ENCODE measurements at places on chromosomes 12 and 14.

DNA sequence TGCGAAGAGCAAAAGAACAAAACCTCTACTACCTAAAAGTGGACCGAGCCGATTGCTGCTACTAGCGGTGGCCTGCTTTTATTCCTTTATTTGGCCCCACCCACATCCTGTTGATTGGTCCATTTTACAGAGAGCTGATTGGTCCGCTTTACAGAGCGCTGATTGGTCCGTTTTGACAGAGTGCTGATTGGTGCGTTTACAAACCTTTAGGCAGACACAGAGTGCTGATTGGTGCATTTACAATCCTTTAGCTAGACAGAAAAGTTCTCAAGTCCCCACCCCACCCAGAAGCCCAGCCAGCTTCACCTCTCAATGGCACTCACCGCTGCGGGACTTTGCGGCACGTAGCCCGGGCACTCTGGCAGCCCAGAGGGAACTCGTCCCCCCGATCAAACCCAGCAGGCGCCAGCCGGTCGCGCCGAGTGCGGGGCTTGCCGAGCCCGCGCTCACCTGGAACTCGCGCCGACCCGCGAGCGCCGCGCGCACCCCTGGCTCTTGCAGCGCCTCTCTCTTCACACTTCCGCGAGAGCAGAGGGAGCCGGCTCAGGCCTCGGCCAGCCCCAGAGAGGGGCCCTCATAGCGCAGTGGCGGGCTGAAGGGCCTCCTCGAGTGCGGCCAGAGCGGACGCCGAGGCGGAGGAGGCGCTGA is 8.7 kb upstream of the FGD4 start:
- DNase-seq, result peak; percentile 9

- no peak for DNase-seq
These were observed 61.1 kb upstream of the GALNT9 start for GRCh38 chr12:132390287-132391076.

DNA sequence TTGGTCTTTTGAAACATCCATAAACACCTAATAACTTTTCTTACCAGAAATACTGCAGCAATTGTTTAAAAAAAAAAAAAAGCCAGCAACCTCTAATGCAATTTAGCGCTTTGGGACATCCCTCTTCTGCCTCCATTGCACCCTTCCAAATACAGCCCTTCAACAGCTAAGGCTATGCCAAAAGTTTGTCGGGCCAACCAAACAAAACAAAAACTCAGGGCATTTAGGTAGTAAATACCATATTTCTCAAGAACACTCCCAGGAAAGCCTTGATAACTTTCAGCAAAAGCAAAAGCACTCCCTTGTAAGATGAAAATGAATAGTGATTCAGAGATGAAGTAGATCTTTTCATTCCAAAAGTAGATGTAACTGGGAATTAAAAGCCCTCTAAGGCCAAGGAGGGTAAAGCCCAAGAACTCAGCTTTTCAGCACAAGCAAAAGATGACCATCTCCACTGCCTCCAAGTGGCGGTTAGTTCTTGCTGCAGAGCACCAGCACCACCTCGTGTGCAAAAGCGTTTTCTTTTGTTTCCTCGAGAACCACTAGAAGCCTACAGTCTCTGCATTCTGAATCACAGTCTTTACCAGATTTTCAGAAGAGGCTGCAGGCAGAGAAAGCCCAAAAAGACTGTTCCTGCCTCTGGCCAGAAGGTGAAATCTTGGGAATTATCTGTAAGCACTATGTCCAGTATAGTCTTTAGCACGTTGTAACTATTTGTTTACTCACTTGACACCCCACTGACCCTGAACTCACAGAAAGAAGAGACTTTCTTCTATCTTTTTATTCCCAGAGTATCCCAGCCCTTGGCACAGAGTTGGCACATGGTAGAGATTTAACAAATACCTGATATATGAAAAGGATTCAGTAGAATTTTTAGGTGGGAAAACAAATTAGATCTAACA is 53.1 kb downstream of the SIX6 start:
- DNase-seq, result no peak

- DNase-seq, result peak; percentile 49
These were observed 1.5 kb downstream of the LAG3 start for GRCh38 chr12:6773590-6774351.

DNA sequence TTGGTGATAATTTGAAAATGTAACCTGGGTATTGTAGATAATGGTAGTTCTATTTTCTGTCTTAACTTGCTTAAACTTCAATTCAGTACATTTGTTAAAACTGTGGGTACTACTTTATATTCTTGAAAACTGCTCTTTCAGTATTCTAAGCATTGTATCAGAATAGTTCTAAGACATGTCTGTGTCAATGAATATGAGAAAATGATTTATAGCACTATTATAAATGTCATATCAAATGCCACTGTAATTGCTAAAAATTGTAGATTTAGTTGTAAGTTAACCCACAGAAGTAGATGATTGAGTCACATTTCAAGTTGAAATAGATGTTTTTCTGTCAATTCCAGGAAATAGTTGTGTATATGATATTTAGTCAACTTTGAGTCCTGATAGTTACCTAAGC is 2.4 kb downstream of the NAA30 start:
- DNase-seq, result no peak

DNA sequence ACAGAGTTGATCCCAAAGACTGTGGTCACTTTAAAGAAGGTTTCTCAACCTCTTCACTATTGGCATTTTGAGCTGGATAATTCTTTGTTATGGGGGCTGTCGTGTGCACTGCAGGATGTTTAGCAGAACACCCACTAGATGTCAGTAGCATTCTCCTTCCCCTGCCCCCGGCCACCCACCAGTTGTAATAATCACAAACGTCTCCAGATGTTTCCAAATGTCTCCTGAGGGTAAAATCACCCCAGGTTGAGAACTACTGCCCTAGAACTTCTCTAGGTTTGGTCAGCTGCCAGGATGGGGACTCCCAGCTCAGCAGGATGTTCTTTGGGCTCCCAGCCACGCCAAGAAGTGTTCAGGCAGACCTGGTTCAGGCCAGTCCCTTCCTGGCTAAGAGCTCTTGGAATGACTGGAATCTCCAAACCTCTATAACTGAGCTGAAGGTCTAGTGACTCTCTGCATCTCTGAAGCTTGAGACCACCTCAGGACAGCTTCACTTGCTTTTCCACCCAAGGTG is 12.5 kb upstream of the AJUBA start:
- DNase-seq, result peak; percentile 25

GRCh38 chr14:92770484-92770883 is 22.1 kb upstream of the LGMN start:
- no peak for DNase-seq

DNA sequence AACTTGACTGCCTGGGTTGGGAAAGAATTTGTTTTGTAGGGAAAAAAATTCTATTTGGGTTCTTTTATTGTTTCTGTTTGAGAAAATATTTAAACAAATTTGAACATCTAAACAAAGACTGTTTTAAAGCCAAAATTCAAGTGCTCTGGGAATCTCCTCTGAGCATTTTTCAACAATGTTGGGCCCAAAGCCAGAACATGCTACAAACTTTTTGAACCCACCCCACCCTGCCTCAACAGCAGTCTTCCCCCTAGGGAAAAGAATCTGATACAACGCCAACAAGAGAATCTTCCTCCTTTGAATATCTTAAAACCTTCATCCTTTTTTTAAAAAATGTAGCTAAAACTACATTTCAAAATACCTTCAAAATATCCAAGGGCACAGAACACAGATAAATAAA is 20.4 kb upstream of the NID2 start:
- DNase-seq, result no peak

DNA sequence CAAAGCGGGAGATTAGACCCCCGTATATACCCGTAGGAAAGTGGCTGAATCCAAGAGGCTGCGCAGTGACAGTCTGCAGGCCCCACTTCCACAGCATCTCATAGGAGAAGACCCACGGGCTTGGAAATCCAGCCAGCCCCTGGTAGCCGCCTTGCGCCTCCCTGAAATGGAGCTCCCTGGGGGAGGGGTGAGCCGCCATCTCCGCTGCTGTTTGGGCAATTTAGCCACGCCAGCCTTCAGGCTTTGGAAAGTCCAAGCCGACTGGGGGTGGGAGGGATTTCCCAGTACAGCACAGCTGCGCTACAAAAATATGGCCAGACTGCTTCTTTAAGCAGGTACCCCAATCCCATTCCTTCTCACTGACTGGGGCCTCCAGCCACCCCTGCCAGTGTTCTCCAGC is 53.4 kb downstream of the CAND1 start:
- no peak for DNase-seq

- no peak for DNase-seq
These were observed 91.8 kb downstream of the ST8SIA1 start for GRCh38 chr12:22242726-22243125.

DNA sequence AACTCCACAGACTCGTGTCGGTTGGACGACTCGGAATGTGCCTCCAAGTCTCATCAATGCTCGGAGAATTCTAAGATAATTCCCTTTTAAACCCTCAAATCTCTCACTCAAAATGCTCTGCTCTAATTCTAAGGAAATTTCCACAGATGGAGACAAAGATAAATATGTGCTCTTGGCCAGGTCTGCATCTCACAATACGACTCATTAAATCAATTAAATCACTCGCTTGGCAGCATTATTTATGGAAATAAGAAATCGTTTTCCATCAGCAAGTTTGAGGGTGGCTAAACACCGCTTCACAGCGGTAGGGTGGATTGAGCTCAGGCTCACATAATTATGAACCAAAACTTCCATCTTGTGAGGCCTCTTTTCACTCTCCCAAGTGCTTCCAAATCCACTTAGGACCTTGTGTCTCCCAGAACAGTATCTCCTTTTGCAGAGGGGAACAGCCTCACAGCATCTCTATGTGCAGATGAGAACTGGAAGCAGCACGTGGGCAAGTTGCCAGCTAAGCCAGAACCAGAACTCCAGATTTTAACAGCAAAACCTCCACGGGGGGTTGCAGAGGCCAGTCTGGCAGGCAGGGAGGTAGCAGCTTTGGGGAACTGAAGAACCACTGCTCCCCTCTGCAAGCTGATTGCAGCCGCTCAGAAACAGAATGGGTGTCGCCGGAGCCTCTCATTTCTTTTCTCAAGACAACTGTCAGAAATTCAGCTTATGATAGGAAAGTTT is 43.8 kb downstream of the RIMBP2 start:
- no peak for DNase-seq

DNA sequence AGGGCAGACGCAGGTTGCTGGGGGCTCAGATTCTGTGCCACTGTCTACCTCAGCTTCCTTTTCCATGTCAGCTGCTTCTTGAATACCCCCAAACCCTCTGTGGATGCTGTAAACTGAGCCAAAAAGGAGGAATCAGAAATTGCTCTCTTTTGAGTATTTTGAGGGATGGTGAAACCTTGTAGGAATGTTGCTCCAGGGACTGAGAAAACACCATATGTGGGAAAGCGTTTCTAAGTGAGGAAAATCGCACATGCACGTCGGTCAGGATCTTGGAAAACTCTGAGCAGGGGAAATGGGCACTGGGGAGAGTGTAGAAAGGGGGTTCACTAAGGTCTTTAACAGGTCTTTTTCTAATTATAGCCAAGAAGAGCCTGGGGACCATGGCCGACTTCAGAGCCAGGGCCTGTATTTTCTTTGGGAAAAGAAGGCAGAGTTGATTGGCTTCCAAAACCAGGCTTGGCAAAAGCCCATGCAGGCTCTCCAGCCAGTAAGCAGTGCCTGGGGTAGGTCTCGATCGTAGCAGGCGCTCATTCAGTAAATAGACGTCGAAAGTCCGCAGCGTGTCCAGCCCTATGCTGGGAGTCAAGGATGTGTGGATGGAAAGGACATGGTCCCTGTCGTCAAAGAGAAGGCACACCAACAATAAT is 58.0 kb downstream of the NTF3 start:
- no peak for DNase-seq

GRCh38 chr14:89429199-89430181 is 12.5 kb upstream of the FOXN3 start:
- DNase-seq, result peak; percentile 45

DNA sequence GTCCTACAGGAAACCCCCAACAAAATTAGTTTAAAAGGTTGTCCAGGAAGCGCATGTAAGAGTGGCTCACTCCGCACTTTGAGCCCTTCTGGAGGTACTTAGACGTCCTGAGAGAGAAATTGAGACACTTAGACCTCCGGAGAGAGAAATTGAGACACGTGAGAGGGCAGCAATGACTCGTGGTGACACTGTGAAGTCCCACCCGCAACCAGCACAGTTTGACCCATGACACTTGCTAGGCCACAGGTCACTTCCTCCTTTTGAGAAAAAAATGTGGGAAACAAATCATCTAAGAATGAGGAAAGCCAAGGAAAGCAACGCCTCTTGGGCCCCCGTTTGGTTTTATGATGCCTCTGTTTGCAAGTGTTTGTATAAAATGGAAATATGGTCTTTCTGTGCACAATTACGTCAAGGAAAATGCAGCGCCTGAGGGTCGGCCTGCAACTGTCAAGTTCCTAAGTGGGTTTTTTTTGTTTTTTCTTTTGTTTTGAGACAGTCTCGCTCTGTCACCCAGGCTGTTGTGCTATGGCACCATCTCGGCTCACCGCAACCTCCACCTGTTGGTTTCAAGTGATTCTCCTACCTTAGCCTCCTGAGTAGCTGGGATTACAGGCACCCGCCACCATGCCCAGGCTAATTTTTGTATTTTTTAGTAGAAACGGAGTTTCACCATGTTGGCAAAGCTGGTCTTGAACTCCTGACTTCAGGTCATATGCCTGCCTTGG is 13.6 kb upstream of the CDCA4 start:
- DNase-seq, result no peak

- no peak for DNase-seq
These were observed 620 bp downstream of the MMP17 start for GRCh38 chr12:131828671-131829355.

DNA sequence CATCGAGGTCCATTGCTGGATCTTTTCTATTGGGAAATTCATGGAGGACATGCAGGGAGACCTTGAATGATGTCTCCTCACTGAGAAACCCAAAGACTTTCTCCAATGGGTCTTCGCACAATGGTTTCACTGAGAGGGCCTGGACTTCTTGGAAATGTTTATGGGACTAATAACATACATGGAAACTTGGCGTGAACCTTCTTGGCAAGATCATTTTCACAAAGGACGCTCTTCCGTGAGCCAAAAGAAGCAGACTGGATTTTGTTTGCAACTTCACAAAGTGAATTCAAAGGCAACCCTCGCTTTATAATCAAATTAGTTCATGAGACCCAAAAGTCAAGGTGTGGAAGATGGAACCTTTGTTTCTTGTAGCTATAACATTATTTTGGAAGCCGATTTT is 154.4 kb downstream of the TMEM132C start:
- no peak for DNase-seq

GRCh38 chr14:90697132-90697531 is 119.1 kb downstream of the TTC7B start:
- no peak for DNase-seq

- DNase-seq, result no peak
These were observed 69.4 kb upstream of the ACTN1 start for GRCh38 chr14:69048456-69048855.
